ENCODE measurements at places on chromosomes 7 and 10.

GRCh38 chr10:127908106-127908958 lies 1.4 kb downstream of the PTPRE start:
- peak; percentile 5 for DNase-seq

GRCh38 chr10:15084502-15084922 lies 4.1 kb downstream of the ACBD7 start:
- DNase-seq: peak; percentile 90

- DNase-seq: no peak
Measured at GRCh38 chr7:26858241-26858715, 6.1 kb downstream of the SKAP2 start.

DNA sequence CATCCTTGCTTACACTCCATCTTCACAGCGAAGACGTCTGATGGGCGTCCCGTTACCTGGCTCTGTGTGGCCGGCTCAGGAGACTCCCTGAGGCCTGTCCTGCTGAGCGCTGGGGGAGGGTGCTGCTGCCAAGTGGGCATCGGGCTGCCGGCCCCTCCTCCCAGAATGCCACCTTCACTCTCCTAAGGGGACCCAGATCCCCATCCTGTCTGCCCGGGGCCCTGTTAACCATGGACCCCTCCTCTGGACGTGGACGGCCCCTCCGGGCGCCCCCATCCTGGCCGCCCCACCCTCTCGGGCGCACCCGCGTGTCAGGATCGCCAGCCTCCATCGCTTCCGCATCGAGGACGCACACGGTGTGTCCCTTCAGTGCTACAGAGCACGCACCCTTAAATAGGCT lies 7.3 kb upstream of the FOXL3 start:
- no peak for DNase-seq

DNA sequence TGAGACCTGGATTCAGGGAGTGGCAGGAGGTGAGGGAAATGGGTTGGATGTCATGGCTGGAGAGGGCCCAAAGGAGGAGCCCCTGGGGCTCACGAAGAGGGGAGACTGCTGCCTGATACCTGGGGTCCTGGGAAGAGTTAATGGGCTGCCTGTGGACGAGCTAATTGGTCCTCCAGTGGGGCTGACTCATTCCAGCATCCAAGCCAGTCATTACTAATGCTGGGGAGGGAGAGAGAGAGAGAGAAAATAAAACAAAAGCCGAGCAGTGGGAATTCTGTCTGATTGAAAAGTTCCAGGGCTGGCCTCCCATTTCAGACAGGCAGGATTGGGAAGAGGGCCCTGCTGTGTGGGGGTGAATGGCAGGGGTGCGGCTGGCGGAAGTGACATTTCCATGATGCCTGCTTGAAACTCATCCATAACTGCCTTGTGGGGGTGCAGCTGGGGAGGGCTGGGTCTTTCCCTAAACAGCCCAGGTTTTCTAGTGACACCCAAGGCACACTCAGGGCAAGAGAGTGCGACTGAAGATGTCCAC lies 297.8 kb downstream of the RPS24 start:
- peak; percentile 68 for DNase-seq
